ENCODE measurements at places on chromosomes 3 and 15. TPM values are rescaled to one million over a fixed set of nuclear protein-coding genes. Genes with fewer than 3 reads are reported as not detected.

The GABRB3 gene
- total RNA-seq: not detected

The FAM174B gene
- total RNA-seq: 39.5 TPM

The GREM1 gene
- 0.98 TPM for total RNA-seq

The PLSCR5 gene
- total RNA-seq: not detected

The ASB14 gene
- not detected for total RNA-seq

The ISLR gene
- 0.76 TPM for total RNA-seq

The GOLGA6L10 gene
- 0.65 TPM for total RNA-seq

The TMC3 gene
- total RNA-seq: not detected

The ALDH1L1 gene
- total RNA-seq: not detected

The ZDHHC23 gene
- total RNA-seq: 6.3 TPM

The PRSS50 gene
- total RNA-seq: not detected
